ENCODE measurements at places on chromosomes 1 and 21. TPM values are rescaled to one million over a fixed set of nuclear protein-coding genes. Genes with fewer than 3 reads are reported as not detected.

Gene KCNE2
- 0.92 TPM for total RNA-seq

GRCh38 chr21:38491536-38491935 lies 6.7 kb downstream of the ERG start:
- H3K4me1 ChIP-seq = peaks cover 17% of the 10 kb centered on the region
- no peak overlapping the region for H3K4me3 ChIP-seq
- no peak for DNase-seq
- H3K36me3 ChIP-seq = no peaks in the 10 kb centered on the region
- no peak overlapping the region for H3K27ac ChIP-seq

GRCh38 chr1:183323849-183324683 lies 94.1 kb downstream of the NMNAT2 start:
- H3K4me3 ChIP-seq = no peak overlapping the region
- H3K4me1 ChIP-seq = peaks cover 25% of the 10 kb centered on the region
- H3K27me3 ChIP-seq = no peaks in the 10 kb centered on the region
- H3K27ac ChIP-seq = no peak overlapping the region

DNA sequence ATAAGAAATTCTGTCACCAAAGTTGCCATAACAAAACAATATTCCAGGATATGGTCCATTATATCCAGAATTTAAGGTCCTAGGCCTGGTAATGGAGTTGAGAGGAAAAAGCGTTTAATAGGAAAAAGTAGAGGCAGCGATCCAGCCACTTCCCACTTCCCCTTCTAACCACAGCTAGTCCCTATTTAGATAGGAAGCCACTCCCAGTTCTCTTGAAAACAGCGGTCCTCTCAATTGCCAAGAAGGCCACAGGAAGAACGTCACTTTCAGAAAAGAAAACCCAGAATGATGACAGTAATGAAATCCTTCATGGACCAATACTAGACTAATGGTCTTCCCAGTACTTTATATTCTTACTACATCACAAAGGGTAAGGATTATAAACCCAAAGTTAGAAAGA lies 38.6 kb downstream of the ABL2 start:
- DNase-seq = no peak
- no peak overlapping the region for H3K27ac ChIP-seq
- H3K4me1 ChIP-seq = peaks cover 20% of the 10 kb centered on the region
- H3K4me3 ChIP-seq = no peak overlapping the region
- H3K27me3 ChIP-seq = no peaks in the 10 kb centered on the region

- no peak for DNase-seq
- no peak overlapping the region for H3K4me3 ChIP-seq
- H3K27me3 ChIP-seq = no peaks in the 10 kb centered on the region
- no peak overlapping the region for H3K27ac ChIP-seq
- no peaks in the 10 kb centered on the region for H3K4me1 ChIP-seq
Observed at GRCh38 chr1:87961992-87962391, 633.3 kb downstream of the LMO4 start.

DNA sequence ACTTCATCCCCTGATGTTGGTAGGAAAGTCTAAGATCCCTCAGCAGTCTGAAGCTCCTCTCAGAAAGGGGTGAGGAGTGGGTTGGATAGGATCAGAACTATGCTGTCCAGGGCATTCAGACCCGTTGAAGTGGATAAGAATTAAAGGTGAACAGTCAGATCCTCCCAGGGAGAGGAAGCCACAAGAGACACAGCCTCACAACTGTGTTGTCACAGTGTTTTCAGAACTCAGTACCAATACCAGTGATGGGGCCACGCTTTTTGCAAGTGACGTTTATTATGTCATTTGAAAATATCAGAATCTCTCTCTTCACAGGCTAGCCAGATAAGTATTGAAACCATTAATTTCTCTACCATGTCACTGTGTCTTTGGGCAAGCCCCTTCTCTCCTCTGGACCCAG lies 15.4 kb upstream of the EPS15 start:
- H3K27ac ChIP-seq = no peak overlapping the region
- DNase-seq = no peak
- H3K4me1 ChIP-seq = peaks cover 8% of the 10 kb centered on the region
- no peak overlapping the region for H3K4me3 ChIP-seq
- H3K36me3 ChIP-seq = no peaks in the 10 kb centered on the region
- no peaks in the 10 kb centered on the region for H3K27me3 ChIP-seq

- H3K27me3 ChIP-seq = no peaks in the 10 kb centered on the region
- DNase-seq = no peak
- peaks cover 16% of the 10 kb centered on the region for H3K4me1 ChIP-seq
- no peak overlapping the region for H3K27ac ChIP-seq
- H3K4me3 ChIP-seq = no peak overlapping the region
Observed at GRCh38 chr1:87176087-87176486, 152.6 kb upstream of the LMO4 start.

GRCh38 chr1:112344754-112345423 lies 51.1 kb upstream of the CTTNBP2NL start:
- H3K27me3 ChIP-seq = peaks cover 46% of the 10 kb centered on the region
- no peak overlapping the region for H3K4me3 ChIP-seq
- DNase-seq = no peak
- H3K36me3 ChIP-seq = no peaks in the 10 kb centered on the region

DNA sequence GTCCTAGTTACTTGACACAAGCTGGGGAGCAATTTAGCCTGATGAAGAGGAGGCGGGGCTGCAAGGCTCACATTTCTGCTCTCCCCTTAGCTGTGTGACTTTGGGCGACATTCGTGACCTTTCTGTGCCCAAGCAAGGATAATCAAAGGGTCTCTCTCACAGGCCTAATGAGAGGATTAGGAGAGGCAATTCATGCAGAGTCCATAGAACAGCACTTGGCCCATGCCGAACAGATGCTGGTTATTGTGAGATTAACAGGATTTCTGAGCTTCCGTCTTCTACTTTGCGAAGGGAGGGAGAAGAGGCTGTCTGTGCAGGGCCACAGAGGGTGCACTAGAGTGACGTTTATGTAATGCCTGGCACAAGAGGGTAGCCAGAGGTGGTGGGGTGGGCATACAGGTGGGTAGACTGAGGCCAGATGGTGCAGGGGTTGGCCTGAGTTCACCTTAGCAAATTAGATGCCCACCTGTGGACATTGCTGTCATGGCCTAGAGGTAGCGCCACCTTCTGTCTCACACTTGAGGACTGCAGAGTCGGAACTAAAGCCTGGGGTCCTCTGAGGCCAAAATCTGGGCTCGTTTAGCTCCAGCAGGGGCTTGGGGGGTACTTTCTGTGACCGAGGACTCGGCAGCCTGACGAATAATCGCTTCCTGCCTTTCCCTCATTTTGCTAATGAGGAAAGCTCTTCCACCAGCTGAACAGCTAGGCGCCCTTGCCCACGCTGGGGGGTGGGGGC lies 18.6 kb downstream of the ACTL8 start:
- peaks cover 25% of the 10 kb centered on the region for H3K27me3 ChIP-seq
- no peak overlapping the region for H3K4me3 ChIP-seq
- H3K27ac ChIP-seq = no peak overlapping the region

DNA sequence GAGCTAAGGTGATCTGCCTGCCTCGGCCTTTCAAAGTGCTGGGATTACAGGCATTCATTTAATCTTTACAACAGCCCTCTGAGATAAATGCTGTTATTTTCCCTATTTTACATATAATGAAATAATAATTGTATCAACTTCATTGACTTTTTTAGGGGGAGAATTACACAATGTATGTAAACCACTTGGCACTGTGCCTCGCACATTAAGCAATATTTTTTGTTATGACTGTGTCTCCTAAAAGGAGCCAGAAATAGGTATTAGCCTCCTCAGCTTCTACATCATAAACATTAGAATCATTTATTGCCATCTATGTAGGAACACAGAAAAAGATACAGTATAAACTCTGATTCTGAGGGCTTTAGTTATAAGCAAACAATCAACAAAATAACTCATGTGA lies 1.1 kb upstream of the DNAJC28 start:
- no peaks in the 10 kb centered on the region for H3K27me3 ChIP-seq
- H3K27ac ChIP-seq = no peak overlapping the region
- H3K36me3 ChIP-seq = peaks cover 7% of the 10 kb centered on the region
- DNase-seq = no peak
- peak overlapping the region; percentile 51 for H3K4me3 ChIP-seq

GRCh38 chr1:31715087-31715872 lies 11.5 kb upstream of the COL16A1 start:
- peak overlapping the region; percentile 95 for H3K27ac ChIP-seq
- H3K4me1 ChIP-seq = peaks cover 64% of the 10 kb centered on the region
- H3K4me3 ChIP-seq = peak overlapping the region; percentile 75
- H3K36me3 ChIP-seq = no peaks in the 10 kb centered on the region
- DNase-seq = peak; percentile 82
- peaks cover 9% of the 10 kb centered on the region for H3K27me3 ChIP-seq

- no peaks in the 10 kb centered on the region for H3K4me1 ChIP-seq
- peaks cover 39% of the 10 kb centered on the region for H3K27me3 ChIP-seq
- DNase-seq = peak; percentile 55
Observed at GRCh38 chr1:219812491-219813203, 115.7 kb downstream of the SLC30A10 start.

DNA sequence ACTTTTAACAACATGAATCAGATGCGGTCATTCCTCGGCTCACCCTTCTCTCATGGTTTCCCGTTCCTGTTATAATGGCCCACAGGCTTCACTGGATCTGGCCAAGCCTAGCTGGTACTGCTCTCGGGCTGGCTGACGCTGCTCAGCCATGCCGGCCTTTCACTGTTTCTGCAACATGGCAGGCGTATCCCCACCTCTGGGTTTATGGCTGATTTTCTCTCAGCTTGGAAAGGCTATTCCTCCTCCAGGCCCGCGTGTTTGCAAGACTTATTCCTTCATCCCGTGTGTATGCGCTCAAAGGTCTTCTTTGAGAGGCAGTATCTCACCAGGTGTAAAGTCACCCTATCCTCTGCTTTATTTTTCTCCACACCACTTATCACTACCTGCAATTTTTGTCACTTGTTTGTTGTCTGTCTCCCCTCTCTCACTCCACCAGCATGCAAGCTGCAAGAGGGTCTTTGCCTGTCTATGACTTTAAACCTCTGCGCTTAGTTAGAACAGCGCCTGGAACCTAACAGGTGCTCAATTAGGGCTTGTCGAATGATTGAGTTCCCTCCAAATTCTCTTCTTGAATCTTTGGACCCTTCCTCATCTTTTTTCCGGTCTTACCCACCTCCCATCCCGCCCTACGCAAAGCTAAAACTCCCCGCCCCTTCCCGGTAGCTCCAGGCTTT lies 491 bp upstream of the RAP1A start:
- no peaks in the 10 kb centered on the region for H3K36me3 ChIP-seq
- no peak for DNase-seq
- peaks cover 23% of the 10 kb centered on the region for H3K4me1 ChIP-seq
- H3K4me3 ChIP-seq = peak overlapping the region; percentile 78
- H3K27me3 ChIP-seq = no peaks in the 10 kb centered on the region

GRCh38 chr1:154320882-154321608 lies at the start of gene AQP10:
AQP10 (plus strand) TSS chr1:154321093; CDS start chr1:154321156, 63 bp downstream.
- H3K4me3 ChIP-seq = peak within 1 kb of the TSS; percentile 3
- no peaks in the 10 kb centered on the region for H3K36me3 ChIP-seq
- peaks cover 28% of the 10 kb centered on the region for H3K27me3 ChIP-seq

DNA sequence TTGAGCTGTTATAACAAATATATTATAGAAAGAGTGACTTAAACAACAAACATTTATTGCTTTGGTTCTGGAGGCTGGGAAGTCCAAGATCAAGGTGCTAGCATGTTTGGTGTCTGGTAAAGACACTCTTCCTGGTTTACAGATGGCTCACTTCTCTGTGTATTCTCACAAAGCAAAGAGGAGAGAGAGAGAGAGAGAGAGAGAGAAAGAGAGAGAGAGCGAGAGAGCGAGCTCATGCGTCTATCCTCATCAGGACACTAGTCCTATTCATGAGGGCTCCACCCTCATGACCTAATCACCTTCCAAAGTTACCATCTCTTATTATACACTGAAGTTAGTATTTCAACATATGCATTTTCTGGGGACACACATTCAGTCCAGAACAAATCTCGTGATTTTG lies 32.7 kb upstream of the PCP4 start:
- no peak for DNase-seq
- no peak overlapping the region for H3K4me3 ChIP-seq
- H3K27ac ChIP-seq = no peak overlapping the region

DNA sequence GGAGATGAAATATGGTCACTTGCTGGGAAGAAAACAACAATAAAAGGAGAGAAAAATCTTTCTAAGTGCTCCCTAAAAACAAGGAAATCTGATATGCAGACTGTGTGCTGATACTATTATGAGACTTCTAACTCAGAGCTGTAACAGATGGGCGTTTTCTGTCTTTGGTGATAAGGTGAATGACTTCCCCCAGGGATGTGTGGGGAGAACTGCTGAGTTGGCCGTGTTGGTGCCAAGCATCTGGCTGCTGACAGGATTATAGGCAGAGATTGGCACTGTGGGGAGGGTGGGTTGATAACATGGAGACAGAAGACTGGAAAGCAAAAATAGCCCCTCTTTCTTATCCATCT lies 438.5 kb upstream of the PLXNA2 start:
- no peak overlapping the region for H3K27ac ChIP-seq
- peaks cover 19% of the 10 kb centered on the region for H3K27me3 ChIP-seq
- H3K4me3 ChIP-seq = no peak overlapping the region
- H3K36me3 ChIP-seq = no peaks in the 10 kb centered on the region
- H3K4me1 ChIP-seq = peaks cover 2% of the 10 kb centered on the region
- DNase-seq = no peak

- H3K36me3 ChIP-seq = no peaks in the 10 kb centered on the region
- H3K27ac ChIP-seq = no peak overlapping the region
- no peak overlapping the region for H3K4me3 ChIP-seq
- peaks cover 3% of the 10 kb centered on the region for H3K27me3 ChIP-seq
Observed at GRCh38 chr1:42004860-42005259, 86.1 kb upstream of the HIVEP3 start.

DNA sequence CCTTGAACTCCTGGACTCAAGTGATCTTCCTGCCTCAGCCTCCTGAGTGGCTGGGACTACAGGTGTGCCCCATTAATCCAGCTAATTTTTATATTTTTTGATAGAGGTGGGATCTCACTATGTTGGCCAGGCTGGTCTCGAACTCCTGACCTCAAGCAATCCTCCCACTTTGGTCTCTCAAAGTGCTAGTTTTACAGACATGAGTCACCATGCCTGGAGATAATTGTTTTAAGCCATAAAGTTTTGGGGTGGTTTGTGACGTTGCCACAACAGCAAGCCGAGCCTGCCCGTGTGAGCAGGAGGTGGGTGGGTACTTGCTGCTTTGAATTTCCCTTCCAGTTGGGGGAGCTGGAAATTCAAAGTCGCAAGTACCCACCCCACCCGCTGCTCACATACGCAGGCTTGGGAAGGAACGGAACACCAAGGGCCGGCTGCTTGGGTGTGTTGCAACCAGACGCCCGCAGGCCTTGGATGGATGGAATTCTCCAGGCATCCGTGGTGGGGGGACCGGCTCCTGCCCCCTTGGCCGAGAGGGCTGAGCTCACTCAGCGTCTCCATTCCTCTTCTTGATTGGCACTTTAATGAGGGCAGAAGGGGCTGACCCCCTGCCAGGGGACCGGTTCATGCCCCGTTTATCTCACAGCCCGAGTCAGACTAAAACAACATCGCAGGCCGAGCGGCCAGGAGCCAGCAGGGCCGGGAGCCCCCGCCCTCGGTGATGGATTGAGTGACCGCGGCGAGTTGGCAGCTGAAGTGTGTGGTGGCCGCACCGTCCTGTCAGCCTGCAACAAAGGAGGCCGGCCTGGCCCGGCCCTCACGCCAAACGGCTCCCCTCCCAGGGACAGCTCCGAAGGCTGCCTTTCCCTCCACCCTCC lies 78.1 kb downstream of the DHRS3 start:
- H3K36me3 ChIP-seq = peaks cover 24% of the 10 kb centered on the region
- H3K27ac ChIP-seq = peak overlapping the region; percentile 88
- peaks cover 52% of the 10 kb centered on the region for H3K4me1 ChIP-seq
- no peak overlapping the region for H3K4me3 ChIP-seq
- H3K27me3 ChIP-seq = no peaks in the 10 kb centered on the region
- DNase-seq = peak; percentile 51

- peaks cover 20% of the 10 kb centered on the region for H3K36me3 ChIP-seq
- no peaks in the 10 kb centered on the region for H3K27me3 ChIP-seq
- H3K27ac ChIP-seq = peak overlapping the region; percentile 93
- peaks cover 31% of the 10 kb centered on the region for H3K4me1 ChIP-seq
- H3K4me3 ChIP-seq = peak overlapping the region; percentile 75
Observed at GRCh38 chr1:155256058-155256852, 972 bp upstream of the ENTREP3 start.

Data from mesothelial cell of epicardium (in vitro differentiated cells).